ENCODE measurements at places on chromosomes 16 and 17.

DNA sequence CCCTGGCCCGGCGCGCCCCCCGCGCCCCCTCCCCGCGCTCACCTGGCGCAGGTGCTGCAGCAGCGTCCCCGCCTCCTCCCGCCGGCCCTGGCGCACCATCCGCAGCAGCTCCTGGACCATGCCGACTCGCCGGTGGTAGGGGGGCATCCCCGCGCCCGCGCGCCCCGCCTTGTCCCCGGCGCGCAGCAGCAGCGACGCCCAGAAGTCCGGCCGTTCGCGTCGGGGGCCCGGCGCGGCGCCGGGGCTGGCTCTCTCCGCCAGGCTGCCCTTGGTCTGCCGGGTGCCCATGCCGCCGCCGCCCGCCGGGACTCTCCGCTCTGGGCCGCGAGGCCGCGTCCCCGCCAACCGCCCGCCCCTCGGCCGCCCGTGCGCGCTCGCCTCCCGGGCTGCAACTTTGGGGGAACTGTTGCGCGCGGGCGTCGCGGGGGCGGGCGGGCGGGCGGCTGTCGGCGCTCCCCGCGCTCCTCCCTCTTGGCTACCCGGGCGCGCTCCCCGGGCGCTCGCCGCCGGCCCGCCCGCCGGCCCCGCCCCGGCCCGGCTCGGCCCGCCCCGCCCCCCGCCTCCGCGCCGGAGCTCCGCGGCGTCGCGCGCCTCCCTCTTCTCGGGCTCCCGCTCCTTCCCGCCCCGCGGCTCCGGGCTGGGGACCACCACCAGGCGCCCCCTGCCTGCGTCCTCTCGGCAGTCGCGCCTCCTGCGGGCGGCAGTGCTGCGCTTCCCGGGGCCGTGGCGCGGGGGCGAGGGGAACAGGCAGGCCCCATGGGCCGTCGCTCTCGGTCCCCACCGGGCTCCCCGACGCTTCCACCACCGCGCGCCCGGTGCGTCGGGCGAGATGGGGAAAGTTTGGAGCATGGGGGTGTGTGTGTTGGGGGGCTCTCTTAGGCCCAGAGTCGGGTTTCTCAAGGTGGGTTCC, at the start of gene LRRC75A:
Gene LRRC75A, minus strand, starts transcription at position 491 of the 910 bp plus-strand sequence. Its CDS starts 203 bp downstream, at position 288.
- DNase-seq, result no peak

- no peak for DNase-seq
Measured at GRCh38 chr17:77002103-77003045, 134.2 kb downstream of the MGAT5B start.

DNA sequence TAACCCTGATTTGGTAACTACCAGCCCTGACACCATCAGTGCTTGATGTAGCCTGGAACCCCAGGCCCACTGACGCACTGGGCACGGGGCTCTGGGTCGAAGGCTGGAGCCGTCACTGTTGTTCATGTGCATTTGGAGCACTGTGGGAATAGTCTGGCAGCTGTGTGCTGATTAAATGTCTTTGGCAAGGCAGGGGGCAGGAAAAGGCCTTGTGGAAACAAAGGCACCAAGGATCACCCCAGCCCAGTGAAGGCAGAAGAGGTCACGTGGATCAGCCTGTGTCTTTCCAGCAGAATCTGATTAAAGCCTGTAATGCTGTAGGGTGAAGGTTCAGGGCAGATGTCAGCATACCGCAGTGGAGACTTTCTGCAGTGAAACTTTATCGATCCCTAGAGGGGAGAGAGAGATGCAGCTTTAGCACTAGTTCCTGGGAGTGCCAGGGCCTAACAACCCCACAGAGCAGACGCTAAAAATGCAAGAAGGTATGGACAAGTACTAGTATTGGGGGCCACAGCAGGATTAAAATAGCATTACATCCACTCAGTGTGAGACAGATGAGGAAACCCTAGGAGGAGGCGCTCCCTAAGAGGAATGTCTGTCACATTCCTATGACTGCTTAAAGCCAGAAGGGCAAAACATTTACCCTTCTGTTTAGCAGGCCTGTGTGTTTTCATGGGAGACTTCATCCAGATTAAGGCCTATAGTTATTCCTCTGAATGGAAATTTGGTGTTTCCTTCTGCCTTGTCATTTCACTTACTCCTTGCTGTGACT, 9.7 kb downstream of the ZNHIT3 start:
- DNase-seq, result no peak

- DNase-seq, result no peak
Measured at GRCh38 chr17:18877104-18877645, 19.2 kb downstream of the PRPSAP2 start.

DNA sequence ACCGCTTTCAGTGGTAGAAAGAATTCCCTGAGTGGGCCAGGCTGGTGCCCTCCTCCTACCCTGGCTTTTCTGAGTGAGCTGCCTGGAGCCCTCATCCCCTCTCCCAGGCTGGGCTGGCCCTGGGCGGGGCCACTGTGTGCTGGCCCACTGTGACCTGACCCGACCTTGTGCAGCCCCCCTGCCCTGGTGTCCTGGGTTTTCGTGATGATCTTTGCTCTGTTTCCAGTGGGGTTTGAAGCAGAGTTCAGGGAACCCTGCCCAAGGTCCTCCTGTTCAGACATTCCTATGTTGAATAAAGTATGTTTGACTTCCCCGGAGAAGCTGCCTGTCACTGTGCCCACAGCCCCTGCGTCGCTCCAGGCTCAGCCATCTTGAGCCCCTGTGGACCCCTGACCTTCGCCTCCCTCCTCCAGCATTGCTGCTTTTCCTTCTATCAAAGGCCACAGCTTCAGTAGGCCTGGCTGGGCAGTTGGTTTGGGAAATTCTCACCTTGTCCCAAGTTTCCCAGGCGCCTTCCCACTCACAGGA, 13.7 kb upstream of the NAGLU start:
- DNase-seq, result no peak

DNA sequence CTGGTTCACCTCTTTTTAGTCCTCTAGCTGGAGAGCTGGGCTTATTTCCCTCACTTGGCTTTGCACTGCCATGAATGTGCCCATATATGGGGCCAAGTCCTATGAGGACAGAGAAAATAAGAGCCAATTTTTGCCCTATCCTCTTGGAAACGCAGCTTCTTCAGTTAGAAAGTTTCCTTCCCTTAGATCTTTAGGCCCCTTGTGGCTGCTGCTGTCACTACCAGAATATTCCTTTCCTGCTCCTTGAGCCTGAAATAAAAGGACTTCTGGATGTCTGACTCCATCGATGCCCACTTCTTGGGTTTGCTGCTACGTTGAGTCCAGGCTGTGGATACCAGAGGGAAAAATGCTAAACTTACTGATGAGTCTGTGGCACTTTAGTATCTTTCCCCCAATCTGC, 487.1 kb downstream of the GRIN2A start:
- no peak for DNase-seq

DNA sequence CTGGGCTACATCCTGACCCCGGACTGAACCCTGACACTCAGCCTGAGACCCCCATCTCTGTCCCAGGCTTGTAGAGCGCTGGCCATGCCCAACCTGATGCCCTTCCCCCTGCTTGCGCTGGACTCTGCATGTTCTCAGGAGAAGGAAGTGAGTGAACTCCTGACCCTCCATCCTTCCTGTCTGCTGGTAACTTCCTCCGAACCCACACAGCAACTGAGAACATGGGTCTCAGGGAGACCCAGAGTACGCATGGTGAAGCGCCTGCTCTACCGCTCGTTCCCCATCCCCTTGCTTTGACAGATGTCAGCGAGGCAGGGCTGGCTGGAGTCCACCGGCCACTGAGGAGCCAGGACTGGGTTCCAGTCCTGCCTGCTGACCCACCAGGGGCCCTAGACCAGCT, 6.1 kb downstream of the CAMKK1 start:
- no peak for DNase-seq

Data from esophagus squamous epithelium (tissue), 5 donors.